ENCODE measurements at places on chromosomes 1 and 21.

DNA sequence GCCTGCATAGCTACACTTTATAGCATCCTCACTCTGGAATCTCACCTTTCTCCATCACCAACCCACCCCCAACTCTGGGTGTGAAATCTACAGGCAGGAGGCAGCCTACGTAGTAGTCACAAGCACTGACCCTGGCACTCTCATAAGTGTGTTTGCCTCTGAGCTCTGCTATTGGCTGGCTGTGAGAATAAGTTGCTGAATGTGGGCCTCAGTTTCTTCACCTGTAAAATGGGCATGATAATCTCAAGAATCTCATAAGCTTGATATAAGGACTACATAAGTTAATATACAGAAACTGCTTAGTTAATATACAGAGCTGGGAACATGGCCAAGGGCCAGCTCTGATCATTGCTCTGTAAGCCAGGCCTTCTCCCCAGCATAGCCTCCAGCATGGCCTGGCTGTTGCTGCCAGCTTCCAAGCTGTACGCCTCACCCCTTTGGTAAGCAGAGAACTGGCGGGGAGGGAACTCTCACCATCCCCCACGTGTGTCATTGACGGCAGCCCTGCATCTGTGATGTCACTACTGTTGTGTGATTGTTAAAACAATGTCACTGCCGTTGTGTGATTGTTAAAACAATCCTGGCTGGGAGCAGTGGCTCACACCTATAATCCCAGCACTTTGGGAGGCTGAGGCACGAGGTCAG, 53.3 kb downstream of the SYF2 start:
- DNase-seq = no peak

- no peak for DNase-seq
Measured at GRCh38 chr1:112625696-112626095, 6.1 kb downstream of the CAPZA1 start.

- no peak for DNase-seq
Measured at GRCh38 chr1:12607263-12607662, 10.7 kb downstream of the DHRS3 start.

DNA sequence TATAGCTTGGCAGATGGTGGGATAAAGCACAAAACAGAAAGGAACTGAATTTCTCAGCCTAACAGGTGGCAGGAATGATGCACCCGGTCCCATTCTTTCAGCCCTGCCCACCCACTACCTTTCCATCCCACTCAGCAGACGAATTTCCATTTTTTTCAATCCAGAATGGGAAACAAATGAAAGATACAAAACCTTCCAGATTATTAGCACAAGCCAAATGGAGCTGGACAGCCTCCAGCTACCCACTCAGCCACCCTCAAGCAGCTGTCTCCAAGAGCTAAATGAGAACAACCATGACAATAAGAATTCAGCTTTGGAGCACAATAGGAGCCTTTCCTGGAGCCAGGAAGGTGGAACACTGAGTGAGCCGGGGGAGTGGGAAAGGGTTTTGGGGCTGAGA, 96.3 kb upstream of the ST6GALNAC5 start:
- no peak for DNase-seq

- no peak for DNase-seq
Measured at GRCh38 chr1:111290630-111291029, at the start of gene CHIA. TSS of gene CHIA (plus strand) at chr1:111290851. CDS start at chr1:111310468, 19,617 bp downstream.

DNA sequence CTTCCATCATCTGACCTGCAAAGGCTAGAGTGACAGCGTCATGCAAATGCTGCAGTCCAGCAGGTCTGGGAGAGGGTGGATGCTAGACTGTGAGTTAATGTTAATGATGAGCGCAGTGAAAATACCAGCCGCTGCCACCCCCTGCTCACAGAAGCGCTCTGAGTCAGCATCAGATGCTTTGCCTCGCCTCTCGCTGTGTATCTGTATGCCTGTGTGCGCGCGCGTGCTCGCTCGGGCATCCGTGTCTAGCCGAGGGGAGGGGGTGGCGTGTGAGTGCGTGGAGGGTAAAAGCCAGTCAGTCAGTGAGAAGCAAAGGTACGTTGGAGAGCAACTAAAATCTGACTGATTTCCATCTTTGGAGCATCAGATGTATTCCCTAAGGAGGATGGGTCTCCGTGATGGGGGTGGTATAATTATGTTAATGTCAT, 858.7 kb downstream of the USP25 start:
- no peak for DNase-seq

DNA sequence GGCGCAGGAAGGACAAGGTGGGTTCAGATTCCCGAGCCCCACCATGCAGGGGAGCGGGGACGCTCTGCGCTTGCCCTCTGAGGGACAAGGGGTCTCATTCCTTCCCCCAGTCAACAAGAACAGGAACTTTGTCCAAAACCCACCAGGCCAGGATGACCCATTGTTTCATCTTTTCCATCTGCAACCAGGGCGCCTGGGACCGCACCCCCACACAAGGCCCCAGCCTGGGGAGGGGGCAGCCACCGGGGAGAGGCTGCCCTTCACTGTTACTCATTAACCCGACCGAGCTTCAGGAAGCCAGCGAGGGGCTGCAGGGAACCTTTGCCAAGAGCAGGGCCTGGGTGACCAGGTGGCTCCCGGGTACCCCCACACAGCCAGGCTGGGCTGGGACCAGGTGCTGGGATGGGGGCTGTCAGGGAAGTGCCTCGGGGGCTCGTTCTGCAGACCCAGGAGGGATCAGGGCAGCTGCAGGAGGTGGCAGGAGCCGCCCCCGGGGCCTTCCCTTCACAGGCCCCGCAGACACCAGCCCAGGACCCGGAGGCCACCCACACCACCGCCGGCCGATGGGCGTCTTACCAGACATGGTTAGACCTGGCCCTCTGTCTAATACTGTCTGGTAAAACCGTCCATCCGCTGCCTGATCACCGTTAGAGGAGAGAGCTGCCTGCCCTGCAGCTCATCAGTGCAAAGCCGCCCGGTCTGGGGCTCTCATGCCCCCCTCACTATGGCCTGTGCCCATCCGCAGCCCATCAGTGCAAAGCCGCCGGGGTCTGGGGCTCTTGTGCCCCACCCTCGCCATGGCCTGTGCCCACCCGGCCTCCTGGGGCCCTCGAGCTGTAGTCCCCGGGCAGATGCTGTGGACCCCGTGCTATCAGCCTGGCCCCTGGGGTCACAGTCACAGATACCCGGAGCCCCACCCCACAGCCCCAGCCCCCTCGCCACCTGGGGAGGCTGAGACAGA, 4.9 kb upstream of the TTLL10 start:
- no peak for DNase-seq

DNA sequence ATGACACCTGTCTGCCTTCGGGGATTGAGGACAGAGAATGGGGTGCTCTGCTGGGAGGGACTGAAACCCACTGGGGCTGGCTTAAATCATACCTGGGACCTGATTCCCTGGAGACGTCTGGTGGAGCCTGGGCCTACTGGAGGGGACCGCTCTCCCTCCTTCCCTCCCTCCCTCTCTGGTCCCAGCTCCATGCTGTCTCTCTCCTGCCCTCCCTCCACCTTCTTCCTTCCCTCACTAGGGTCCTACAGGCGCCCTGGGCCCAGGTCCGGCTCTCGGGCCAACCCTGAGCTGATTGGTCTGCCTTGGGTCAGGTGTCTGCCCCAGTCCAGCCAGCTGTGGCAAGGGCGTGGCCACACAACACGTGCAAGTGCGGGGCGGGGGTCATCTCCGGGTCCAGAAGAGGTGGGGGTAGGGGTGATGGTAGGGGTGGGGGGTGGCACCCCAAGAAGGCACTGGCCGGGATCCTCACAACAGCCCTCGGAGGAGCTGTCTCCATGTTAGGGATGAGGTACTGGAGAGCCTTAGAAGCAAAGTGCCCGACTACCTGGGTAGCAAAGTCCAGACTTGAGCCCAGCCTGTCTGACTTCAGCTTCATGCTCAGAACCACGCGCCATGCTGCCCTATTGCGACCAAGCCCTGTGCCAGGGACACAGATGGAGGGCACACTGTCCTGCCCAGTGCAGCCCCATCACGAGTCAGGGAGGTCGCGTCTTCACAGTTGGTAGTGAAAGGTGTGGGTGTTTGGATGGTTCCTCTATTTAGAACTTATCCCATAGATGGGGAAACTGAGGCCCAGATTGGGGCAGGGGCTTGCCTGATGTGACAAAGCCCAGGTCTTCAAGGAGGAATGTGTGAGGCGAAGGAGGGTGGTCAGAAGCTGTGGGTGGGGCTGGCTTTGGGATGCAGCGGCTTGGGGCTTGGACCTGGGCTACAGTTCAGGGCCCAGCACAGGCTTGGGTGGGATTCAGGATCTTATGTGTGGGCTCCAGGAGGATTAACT, 574.1 kb downstream of the PTPRU start:
- DNase-seq = no peak

GRCh38 chr1:40300249-40300567, 16.9 kb downstream of the COL9A2 start:
- DNase-seq = no peak

GRCh38 chr1:35531368-35531767, 25.8 kb downstream of the KIAA0319L start:
- no peak for DNase-seq

DNA sequence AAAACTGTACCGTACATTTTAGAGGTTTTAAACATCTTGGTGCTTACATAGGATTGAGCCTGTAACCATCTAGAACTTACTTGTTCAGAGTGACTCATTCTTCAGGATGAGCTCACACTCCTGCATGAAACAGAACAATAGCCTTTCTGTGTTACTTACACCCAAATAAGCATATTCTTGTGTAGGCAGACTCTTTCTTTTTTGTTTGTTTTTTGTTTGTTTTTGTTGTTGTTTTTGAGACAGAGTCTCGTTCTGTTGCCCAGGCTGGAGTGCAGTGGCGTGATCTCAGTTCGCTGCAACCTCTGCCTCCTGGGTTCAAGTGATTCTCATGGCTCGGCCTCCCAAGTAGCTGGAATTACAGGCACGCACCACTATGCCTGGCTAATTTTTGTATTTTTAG, 3.8 kb upstream of the CA6 start:
- no peak for DNase-seq

DNA sequence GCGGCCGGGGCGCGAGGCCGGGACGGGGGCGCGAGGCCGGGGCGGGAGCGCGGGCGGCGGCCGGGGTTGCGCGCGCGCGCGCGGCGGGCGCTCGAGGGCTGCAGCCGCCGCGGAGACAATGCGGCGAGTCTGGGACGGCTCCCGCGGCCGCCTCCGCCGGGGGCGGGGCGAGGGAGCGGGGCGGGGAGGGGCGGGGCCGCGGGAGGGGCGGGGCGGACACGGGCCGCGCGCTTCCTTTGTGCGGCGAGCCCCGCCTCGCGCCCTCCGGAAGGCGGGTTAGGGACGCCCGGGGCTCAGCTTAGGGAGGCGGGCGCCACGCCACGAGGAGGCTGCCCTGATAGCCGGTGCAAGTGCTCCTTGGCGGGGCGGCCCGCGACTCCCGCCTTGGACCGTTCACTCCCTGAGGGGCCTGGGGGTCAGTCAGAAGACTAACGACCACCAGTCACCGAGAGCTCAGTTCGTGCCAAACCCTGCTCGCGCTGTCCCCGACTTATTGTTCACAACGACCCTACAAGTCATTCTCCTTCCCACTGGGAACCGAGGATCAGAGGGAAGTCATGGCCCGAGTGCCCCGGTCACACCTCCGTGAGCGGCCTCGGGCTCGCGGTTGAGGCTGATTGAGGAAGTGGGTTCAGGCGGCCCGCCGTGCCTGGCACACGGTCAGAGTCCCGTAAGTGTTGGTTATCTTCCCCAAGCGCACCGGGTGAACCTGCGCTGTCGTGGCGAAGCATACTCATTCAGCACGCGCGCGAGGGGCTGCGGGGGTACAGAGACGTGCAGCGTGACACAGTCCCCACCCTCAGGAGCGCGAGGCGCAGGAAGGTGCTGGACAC, 29.1 kb upstream of the A3GALT2 start:
- peak; percentile 64 for DNase-seq

GRCh38 chr1:211571998-211572397, 7.0 kb downstream of the SLC30A1 start:
- DNase-seq = no peak

DNA sequence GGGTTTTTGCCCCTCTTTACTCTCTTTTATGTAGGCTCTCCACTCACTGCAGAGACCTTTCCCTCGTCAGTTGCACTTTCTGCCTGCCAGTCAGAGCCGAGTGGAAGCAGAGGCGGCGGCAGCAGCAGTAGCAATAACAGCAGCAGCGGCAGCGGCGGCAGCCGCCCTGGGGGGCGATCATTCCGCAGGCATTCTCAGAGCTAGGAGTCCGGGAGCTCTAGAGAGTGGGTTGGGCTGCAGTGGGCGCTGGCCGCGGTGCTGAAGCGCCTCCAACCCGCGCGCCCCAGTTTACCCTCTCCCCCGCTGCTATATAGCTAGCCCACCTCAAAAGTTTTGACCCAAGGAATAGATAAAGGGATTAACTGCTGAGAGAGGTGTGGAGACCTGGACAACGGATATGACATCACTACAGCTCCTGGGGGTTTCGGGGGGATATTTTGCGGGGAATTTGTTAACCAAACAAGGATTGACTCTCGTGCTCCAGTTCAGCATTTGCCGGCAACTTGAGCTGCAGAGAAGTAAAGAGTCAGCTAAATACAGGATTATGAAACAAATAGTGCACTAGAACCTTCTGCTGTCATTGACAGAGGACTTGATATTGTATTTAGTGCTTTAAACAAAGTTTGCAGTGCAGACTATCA, at the start of gene OLFM3:
TSS of gene OLFM3 (minus strand) at position 102 of the 641 bp plus-strand sequence.
- DNase-seq = no peak

- no peak for DNase-seq
Measured at GRCh38 chr1:2374252-2375155, 16.9 kb downstream of the MORN1 start.

DNA sequence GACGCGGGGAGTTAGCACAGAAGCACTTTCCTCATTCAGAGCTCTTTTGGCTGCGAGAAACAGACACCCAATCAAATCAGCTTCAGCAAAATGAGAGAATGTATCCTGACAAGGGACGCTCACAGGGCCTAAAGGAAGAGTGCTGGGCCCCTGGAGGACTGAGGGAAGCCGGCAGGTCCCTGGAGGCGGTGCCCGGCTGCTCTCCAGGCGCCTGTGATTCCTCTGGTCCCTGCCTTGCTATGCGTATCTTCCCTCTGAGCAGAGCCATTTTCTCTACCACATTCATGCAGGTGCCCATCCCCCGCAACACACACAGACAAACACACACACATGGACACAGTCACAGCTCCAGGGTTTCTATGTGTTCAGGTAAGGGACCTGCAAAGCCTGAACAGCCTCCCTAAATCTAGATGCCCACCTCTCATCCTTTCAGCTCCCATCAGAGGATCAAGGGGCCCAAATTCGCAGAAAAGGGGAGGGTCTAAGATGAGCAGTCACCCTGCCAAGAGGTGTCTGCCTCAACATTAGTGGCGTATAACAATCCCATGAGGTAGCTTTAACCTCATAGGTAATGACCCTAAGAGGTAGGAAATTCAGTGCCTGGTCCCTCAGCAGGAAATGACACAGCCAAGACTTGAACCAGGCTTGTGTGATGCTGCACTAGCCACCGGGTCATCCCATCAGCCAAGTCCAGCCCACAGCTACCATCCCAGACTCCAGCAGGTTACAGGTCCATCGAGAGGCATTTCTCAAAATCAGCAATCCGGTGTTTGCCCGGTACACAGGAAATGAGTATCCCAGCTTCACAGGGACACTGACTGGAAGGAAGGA, 29.0 kb downstream of the PTAFR start:
- DNase-seq = no peak

DNA sequence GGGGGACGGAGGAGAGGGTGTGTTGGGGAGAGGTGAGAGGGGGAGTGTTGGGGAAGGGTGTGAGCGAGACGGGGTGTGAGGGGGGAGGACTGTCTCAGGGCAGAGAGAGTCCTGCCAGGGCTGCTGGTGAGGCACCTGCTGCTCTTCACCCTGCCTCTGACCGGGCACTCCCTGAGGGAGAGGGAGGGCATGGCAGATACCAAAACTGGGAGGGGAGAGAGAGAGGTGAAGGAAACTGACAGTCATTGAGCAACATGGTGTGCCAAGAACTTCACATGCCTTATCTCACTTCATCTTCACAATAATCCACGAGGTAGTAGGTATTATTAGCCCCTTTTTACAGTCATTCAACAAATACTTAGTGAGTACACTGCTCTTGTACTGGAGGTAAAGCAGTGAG, 61.3 kb upstream of the ARTN start:
- DNase-seq = no peak
